CD4-positive, alpha-beta T cell treated with Interleukin-4 for 4 hours (primary cell): ENCODE measurements at places on chromosomes 11 and 22.

- no peak for DNase-seq
These were observed 7.3 kb downstream of the PACSIN2 start for GRCh38 chr22:43007519-43008102.

DNA sequence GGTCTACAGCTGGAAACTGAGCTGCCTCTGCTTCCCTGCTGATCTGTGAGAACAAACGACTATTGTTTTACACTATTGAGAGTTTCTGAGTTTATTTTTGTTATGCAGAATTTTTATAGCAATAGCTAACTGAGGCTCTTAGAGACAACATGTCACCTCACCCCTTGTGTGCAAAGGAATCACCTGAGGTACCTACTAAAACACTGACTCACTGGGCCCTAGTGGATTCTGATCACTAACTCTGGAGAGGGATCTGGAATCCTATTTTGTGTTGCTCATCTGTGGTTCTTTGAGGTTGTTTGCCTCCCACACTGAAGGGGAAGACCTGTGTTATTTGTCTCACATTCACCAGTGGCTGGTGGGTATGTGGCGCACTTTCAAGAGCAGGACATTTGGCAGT is 13.4 kb upstream of the B3GAT1 start:
- DNase-seq = no peak

GRCh38 chr11:121535129-121535796 is 82.5 kb upstream of the SORL1-AS1 start:
- no peak for DNase-seq

- DNase-seq = peak; percentile 44
These were observed 23.4 kb upstream of the RIC3 start for GRCh38 chr11:8192016-8192895.

GRCh38 chr11:18594999-18595749 is 4.4 kb upstream of the MISFA start:
- no peak for DNase-seq

DNA sequence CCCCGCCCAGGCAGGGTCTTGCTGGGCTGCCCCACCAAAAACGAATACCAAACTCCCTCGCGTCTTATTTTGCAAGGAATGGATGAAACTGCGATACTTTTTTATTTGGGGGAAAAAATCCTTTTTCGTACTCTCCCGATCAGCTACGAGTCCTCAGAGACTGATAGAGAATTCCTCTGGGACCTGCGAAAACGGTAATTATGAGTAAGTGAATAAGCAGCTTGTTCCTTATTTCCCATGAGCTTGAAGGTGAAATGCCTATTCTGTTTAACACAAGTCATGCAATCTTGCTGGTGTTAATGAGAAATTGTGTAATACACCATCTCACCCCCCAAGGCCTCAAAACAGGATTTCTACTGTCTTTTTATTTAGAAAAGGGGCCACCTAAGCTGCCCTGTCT is 5.5 kb downstream of the GRK3 start:
- DNase-seq = no peak

- DNase-seq = no peak
These were observed 138.7 kb upstream of the E2F8 start for GRCh38 chr11:19379465-19379864.

DNA sequence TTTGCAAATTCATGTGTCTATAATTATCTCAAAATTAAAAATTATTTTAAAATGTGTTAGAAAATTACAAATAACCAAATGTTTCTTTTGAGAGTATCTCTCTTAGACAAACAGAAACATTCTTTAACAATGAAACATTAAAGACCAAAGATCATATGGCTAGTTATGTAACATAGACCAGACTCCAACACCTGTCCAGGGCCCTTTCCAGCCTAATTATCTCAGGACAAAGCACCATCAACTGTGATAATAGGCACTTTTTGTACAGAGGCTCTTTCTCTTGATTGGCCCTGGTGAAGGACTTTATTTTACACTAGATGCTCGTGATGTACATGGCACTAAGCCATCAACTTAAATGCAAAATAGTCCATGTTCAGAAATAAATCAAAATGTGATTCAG is 5.0 kb upstream of the PLEKHA7 start:
- no peak for DNase-seq

GRCh38 chr11:107468596-107468995 is 11.0 kb upstream of the CWF19L2 start:
- DNase-seq = no peak

DNA sequence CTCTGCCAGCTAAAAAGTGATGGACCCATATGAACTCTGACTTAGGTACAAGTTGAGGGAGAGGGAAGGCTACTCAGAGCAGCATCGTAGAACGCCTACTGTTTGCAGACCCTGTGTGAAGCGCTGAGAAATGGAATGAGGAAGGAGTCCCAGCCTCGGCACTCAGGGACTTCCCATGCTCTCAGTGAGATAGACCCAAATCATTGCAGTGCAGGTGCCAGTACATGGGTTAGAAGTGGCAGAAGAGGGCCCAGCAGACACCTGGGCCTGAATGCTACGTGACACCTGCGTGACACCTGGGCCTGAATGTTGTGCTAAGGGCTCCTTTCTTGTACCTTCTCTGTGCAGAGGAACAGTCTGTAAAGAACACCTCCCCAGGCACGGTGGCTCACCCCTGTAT is 2.6 kb upstream of the PDGFB start:
- no peak for DNase-seq

DNA sequence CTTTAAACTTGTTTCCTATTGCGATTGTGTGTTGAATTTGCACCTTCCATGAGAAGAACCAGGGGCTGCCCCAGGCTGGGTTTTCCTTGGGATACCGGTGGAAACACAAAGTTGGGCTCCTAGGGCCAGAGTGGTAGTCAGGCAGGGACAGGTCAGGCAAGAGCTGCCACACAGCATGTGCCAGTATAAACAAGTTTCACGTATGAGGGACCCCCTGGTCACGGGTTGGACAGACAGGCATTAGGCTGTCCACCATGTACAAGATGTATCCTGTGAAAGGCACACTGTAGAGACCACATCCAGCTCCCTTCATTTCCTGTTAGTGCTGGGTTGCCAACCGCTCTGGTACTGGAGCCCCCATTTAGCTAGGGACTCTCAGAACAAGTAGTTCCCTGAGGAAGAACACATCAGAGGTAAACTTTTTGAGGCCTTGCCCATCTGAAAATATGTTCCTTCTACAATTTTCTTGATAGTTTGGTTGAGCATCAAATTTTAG is 8.8 kb downstream of the UPB1 start:
- no peak for DNase-seq

DNA sequence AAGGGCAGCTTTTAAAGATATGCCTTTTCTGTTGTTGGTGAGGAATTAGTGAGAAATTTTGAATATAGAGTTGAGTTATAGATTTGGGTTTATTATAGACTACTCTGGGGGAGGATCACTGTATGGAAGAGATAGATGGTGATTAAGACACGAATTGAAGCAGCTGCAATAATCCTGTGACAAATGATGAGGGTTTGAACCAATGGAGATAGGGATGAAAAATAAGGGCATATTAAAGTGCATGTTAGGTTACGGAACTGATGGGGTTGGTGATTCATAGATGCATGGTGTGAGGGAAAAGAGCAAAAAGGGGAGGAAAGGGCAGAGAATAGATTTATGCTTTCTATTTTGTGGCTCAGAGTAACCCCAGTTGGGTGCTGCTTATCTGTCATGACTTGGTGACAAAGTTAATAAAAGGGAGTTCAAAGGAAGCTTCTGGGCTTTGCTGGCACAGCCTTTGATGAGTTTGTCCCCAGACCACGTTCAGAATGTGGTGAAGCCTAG is 11.8 kb downstream of the C11orf87 start:
- DNase-seq = no peak

- peak; percentile 90 for DNase-seq
These were observed 5.9 kb downstream of the CENPM start for GRCh38 chr22:41940832-41941765.

- no peak for DNase-seq
These were observed 160.9 kb downstream of the CACNA1I start for GRCh38 chr22:39731481-39731880.

GRCh38 chr11:15692739-15693138 is 578.0 kb downstream of the INSC start:
- no peak for DNase-seq

- DNase-seq = no peak
These were observed 22.7 kb downstream of the TCIRG1 start for GRCh38 chr11:68061508-68061907.

DNA sequence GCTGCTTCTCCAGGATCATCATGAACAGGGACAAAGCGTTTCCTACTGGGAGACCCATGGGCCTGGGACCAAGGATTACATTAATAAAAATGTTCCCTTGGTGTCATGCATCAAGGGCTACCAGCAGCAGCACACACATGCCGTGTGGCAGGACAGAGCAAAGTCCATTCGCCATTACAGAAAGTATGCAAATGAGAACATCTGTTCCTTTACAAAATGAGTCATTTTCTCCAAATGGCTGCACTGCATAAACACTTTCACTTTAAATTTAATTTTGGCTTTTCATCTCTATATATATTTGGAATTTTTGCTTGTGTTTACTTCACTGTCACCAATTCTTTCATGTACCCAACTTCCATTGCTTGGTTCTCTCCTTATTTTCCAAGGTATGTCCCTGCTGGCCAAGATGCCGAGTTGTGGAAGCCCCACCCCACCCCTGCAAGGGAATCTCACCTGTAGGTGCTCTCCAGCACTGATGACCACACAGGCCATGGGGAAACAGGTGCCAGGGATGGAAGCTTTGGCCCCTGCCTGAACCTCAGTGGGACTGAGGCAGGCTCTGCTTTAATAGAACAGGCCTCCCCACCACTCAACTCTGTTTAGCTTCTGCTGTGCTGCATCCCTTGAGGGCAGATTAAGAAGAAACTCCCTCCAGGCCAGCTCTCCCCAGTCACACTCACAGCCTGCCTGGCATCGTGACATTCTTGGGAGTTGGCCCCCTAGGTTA is 15.6 kb upstream of the GNAZ start:
- DNase-seq = no peak

- no peak for DNase-seq
These were observed 24.1 kb upstream of the GRAMD4 start for GRCh38 chr22:46596032-46596441.

DNA sequence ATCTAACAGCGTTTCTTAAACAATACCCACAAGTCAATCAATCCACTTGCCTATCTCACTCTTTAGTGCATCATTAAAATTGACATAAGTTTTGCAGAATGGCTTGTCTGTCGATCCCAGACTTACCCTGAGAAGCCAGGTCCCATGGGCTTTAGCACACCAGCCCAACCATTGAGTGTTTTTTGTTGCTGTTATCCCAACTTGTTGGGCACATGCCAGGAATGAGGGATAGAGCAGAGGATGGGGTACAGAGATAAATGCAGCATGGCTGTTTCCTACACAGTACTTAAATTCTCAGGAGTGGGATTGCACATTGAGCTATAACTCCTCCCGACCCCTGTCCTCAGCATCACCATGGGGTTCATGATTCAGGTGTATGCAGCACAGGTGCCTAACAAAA is 64.2 kb upstream of the RASSF10 start:
- DNase-seq = no peak

DNA sequence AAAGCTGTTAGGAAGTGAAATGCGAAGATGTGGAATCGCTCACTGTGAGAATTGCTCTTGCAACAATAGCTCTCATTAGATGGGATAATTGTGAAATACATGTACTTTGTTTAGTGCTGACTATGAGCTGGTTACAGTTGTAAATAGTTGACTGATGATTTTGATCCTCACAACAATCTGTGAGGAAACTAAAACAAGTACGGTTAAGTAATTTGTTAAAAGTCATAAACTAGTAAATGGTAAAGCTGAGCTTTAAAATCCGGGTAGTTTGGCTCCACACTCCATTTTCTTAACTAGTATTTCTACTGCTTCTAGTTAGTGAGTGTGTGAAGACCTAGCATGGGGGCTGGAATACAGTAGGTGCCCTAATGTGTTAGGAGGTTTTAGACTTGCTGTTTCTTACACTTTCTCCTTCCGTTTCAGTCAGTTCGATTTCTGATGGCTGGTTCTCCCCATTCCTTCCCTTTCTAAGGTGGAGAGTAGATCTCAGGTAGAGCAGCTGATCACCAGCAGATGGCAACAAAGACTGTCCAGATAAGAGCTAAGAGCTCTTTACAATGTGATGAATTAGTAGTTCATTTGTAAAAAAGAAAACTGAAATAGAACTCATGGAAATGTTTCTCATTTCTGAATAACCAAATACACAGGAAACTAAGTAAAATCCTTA is 16.3 kb upstream of the CYP2R1 start:
- peak; percentile 45 for DNase-seq

DNA sequence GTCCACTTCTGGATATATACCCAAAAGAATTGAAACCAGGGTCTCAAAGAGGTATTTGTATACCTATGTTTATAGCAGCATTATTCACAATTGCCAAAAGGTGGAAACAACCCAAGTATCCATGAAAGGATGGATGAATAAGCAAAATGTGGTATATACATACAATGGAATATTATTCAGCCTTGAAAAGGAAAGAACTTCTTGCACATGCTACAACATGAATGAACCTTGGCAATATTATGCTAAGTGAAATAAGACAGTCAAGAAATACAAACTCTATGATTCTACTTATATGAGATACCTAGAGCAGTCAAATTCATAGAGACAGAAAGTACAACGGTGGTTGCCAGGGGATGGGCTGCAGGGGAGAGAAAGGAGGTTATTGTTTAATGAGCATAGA is 21.6 kb upstream of the PAK1 start:
- no peak for DNase-seq

DNA sequence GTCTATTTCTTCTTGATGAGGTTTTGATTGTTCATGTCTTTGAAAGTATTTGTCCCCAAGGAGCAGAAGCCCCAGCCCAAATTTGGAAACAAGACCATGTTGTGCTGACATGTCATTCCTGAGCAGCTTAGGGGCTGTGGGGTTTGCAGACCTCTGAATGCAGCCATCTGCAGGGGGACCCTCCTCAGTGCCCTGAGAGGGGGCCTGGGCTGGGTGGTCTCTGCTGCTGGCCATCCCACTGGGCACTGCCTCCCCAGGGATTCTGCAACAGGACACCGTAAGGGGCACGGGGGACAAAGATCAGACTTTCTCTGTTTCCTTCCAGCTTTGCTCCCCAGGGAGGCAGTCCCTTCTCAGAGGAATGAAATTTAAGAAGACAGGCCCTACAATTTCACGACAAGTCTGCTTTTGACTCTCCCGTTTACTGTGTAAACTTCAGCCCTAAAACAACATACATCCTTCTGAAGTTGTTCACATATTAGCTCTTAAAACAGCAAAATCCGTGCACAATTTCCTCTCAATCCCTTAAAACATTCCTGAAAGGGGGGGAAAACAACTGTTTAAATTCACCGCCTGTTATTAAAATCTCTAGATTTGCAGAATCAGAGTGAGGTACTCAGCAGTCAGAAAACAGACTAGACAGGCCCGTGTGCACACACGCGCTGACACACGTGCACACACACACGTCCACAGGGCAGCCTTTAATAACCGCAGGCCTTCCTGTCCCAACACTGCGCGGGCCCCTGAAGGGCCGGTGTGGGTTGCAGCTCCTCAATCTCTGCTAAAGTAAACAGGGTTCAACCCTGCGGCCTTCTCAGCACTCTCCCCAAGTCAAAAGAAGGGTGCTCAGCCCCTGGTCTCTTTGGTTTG is 109.8 kb downstream of the KCNQ1 start:
- DNase-seq = no peak

- no peak for DNase-seq
These were observed 28.7 kb upstream of the CASP12 start for GRCh38 chr11:104926771-104927611.

GRCh38 chr11:20010851-20011225 is 149.4 kb downstream of the DBX1 start:
- DNase-seq = no peak

- DNase-seq = no peak
These were observed 45.6 kb upstream of the TENM4 start for GRCh38 chr11:79486242-79486984.

GRCh38 chr11:101563166-101563565 is 20.6 kb downstream of the TRPC6 start:
- no peak for DNase-seq
